ENCODE measurements at places on chromosomes 1 and 21. TPM values are rescaled to one million over a fixed set of nuclear protein-coding genes. Genes with fewer than 3 reads are reported as not detected.
A peak's percentile ranks its signal among the peaks of the same experiment; 100 is the strongest.

GRCh38 chr1:161407451-161407985, 39.8 kb upstream of the CFAP126 start:
- DNase-seq = no peak

- peak; percentile 46 for DNase-seq
Measured at GRCh38 chr1:2132222-2133038, 62.1 kb downstream of the FAAP20 start.

GRCh38 chr1:59013276-59013927, 229.6 kb upstream of the JUN start:
- DNase-seq = no peak

- DNase-seq = no peak
Measured at GRCh38 chr1:200453553-200453905, 43.7 kb upstream of the ZNF281 start.

DNA sequence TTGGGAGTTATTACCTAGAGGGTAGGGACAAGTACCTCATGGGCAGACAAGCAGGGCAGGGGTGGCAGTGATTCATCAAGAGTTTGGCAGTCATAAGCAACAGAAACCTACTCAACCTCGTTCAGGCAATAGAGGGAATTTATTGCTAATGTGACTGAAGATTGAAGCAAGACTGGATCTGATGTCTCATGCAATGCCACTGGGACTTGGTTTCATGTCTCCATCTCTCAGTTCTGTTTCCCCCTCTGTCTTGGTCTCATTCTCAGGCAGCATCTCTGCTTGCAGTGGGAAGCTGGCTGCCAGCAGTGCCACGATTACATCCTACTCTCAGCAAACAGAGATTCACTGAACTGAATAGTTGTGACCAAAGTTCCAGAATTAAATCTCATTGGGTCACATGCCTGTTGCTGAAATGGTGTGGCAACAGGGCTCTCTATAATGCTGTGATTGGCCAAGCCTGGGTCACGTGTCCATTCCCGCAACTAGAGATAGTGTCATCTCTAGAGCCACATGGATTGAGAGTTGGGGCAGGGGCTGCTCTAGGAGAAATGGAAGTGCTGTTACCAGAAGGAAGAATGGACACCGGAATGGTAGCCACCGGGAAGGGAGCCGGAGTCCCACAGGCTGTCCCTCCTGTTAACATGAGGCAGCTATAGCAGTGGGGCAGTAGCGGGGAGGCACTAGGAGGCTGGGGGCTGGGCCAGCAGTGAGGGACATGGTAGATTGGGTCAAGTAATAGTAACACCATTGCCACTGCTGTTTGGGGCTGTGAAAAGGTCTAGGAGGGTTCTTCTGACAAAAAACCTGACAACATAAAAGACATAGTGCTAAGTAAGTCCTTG, 3.9 kb upstream of the CDC42 start:
- DNase-seq = peak; percentile 57

FCMR gene
- 6.8 TPM for total RNA-seq
